ENCODE measurements at places on chromosomes 5 and 9.

- DNase-seq: no peak
Measured at GRCh38 chr5:174294891-174295620, 249.6 kb downstream of the NSG2 start.

DNA sequence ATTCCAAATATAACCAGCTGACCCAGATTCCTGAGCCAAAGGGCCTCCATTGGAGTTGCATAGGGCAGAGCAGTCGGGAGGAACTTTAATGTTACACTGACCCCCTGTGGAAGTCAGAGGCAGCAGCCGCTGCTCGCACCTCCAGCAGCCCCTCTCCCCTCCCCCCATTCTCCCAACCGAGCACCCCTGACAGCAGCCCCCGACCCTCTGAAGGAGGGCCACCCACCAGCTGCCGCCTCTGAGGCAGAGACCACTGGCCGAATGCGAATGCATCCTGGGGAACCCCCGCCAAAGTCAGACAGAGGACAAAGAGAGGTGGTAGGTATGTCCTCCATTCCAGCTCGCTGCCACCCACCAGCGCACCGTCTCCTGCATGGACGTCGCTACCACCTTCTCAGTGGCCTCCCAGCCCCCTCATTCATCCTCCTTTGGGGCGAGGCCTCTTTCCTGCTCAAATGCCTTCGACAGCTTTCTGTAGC, 231.0 kb downstream of the CDK5RAP2 start:
- peak; percentile 29 for DNase-seq

DNA sequence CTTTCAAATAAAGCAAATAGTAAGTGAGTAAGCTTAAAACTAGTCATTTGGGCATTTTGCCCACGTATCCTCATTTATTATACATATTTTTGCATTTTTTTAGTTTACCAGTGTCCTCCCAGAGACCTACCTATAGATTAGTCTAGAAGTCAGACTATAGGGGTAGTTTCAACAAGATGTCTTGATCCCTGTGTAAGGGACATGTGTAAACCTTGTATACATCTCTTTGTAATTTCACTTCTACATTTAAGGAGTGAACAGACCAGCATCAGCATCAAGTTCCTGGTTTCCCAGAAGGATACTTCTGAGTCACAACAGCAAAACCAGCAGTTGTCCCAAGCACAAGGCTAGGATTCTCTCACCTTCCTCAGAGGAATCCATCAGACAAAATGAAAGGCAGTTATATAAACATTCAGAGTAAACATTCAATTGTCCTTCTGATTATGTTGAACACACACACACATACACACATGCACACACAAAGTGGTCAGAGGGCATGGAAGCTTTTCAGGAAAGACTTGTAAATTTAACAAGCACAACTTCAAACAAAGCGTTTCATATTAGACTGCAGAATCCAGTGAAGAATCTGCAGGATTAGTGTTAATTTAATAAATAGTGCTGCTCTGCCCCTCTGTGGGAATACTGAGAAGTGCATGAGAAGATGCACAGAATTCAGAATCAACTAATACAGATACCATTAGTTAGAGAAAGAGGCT, 55.4 kb downstream of the HINT1 start:
- DNase-seq: peak; percentile 31

- no peak for DNase-seq
Measured at GRCh38 chr5:180803181-180804128, 849 bp upstream of the MGAT1 start.

DNA sequence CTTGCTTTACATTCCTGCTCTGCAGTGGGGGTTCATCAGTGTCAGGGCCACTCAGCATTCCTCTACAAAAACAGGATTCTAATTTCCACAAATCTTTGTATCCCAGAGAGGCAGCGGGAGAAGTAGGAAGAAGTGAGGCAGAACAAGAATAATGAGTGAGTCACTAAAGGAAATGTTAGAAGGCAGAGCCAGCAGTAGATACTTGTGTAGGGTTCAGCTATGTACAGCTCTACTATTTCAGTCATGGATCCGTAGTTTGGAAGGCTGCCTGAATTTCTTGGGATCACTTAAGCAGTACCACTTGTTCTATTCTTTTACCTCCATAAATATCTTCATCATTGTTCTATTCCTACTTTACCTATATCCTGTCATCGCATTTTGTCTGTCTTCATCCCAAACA, 246.3 kb upstream of the TLE4 start:
- DNase-seq: peak; percentile 68

DNA sequence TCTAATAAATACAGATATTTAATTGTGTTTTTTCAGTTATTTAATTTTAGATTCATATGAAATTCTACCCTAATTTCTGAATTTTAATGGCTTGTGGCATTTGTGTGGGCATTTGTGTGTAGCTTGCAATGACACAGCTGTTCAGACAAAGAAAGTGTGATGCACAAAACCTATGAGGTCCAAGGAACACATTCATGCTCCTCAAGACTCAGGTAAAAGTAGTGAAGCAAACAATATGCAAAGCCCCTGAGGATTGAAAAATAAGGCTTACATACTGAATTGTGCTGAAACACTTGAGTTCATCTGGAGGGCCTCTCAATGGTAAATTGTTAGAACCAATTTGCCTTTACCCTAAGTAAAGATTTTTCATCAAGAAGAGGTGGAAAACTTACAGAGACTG, 28.1 kb downstream of the IL7R start:
- DNase-seq: no peak

GRCh38 chr5:169270827-169271226, 30.1 kb downstream of the SLIT3 start:
- no peak for DNase-seq

- DNase-seq: peak; percentile 23
Measured at GRCh38 chr9:136943291-136944211, 987 bp downstream of the FBXW5 start.

DNA sequence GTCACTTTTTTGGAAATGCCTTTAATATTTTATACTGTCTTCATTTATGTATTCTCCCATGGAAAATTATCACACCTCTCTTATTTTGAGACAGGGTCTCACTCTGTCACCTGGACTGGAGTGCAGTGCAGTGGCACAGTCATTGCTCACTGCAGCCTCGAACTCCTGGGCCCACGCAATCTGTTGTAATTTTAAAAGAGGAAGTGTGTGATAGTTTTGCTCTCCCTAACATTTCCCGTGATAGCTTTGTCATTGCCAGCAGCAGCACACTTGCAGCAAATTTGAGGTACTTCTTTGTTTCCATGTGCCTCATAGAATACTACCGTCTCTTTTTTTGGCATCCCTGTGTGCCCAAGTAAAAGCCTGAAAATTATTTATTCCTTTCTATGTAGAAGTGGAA, 103.5 kb downstream of the RNF180 start:
- DNase-seq: no peak

DNA sequence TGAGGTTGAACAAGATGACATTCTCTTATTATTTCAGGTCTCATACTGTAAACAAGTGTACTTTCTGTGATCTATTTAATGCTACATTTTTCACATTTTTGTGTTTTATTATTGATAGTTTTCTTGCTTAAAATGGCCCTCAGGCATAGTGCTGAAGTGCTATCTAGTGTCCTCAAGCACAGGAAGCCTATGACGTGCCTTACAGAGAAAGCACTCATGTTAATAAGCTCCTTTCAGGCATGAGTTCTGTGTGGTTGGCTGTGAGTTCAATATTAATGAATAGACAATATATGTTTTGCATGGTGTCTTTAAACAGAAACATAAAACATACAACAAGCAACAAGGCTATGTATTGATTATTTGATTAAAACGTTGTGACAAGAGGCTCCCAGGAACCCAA, 450.1 kb downstream of the PLK2 start:
- DNase-seq: no peak

DNA sequence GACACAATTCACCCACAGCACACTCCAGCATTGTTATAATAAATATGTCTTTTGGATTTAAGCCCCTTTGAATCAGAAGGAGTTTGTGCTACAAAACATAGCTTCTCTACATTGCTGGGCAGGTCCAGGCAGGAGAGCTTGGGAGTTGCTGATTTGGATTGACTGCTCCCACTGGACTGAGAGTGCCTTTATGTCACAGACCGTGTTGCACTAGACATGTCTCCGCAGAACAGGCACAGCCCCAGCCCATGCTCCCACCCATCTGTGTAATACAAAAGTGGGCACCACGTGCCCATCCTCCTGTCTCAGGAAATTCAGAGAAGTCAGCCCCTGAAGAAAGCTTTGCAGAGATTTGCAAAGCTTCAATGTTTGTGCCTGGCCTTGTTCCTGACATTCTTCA, 117.1 kb downstream of the MED10 start:
- DNase-seq: no peak

DNA sequence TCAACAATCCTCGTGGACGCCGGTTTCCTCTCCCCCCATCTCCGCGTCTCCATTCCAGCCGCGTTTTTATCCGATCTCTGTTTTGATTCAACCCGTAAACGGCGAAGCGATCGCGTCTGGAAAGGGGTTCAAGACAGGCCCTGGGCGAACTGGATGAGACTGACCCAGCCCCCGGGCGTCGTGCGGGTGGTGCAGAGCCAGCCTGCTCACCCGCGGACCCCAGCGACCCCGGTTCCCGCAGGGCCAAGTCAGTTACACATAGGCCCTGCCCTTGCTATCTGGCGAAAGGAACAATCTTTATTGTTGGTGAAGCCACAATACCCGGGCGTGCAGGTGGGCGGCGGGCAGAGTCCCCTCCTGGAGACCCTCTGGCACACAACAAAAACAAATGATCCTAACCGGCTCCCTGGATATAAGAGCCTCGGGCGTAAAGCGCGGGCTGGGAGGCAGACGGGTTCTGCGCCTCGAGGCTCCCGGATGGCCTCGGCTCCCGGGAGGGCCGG, 1.8 kb downstream of the TLX3 start:
- DNase-seq: no peak

DNA sequence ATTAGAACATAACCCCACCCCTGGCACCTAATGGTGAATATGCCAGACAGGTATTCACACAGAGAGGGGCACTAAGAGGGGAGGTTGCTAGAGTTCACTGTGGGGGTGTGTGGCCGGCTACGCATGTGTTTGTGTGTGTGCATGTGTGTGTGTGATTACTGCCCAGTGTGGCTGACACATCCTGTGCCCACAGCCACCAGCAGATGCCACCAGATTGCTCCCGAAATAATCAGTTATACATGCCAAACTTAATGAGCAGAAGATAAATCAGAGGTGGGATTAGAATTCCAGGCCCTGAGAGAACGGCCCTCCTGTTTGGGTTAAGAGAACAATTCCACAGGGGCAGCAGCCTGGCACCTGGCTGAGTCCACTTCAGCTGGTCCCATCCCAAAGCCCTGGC, 91.8 kb upstream of the TBCA start:
- no peak for DNase-seq

- peak; percentile 36 for DNase-seq
Measured at GRCh38 chr5:8340739-8341344, 471.9 kb downstream of the MTRR start.

- no peak for DNase-seq
Measured at GRCh38 chr9:86713470-86713869, 233.8 kb downstream of the GAS1 start.

DNA sequence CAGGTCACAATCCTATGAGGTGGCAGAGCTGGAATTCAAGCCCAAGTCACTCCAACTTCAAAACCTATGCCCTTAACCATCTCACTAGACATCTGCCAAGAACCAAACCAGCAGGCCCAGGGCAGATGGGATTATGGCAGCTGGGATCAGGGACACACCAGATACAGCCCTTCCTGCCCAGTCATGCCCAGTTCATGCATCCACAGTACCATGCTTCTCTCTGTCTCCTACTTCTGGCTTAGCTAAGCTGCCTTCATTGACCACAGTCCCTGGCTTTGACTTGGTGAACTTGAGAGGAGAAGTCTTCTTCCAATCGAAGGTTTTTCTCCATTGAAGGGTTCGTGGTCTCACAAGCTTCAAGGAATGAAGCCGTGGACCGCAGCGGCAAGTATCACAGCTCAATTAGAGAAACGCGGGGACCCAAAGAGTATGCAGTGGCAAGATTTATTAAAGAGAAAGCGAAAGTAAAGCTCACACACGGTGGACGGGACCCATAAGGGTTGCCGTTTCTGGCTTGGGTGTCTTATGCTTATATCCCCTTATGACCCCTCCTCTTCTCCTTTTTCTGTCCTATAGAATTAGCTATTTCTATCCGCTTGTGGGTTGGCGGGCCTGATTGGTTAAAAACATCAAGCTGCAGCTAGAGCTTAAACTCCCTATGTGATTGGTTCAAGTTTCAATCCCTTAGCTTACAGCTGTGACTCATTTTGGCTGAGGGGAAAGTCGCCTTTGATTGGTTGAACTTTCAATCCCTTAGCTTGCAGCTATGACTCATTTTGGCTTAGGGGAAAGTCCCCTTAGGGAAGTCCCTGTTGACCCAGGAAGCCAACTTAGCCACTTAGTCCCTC, 101.2 kb downstream of the TRIM36 start:
- peak; percentile 69 for DNase-seq
